EL (cell line): ENCODE measurements at places on chromosomes 4 and X.

DNA sequence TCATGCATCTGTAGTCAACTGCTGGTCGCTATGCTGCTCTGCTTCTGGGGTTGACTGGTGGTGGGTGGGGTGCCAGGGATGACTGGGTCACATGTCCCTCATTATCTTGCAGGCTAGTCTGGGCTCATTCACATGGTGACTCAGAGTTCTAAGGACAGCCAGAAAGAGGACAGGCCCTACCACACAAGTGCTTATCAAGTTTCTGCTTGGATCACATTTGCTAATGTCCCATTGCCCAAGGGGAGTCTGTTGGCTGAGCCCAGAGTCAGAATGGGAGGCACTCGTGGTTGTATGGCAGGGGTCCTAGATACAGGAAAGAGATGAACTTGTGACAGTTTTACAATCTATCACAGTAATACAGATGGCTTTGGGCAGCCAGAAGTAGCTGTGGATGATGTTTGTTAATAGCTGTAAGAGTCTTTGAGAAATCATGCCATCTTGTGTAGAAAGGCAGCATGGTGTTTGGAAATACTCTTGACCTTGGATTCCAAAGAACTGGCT, 221.3 kb downstream of the GPAT3 start:
- no peak for DNase-seq

GRCh38 chr4:123599061-123599919, 202.7 kb downstream of the SPRY1 start:
- DNase-seq = no peak

GRCh38 chrX:19332983-19333382, 10.7 kb upstream of the PDHA1 start:
- DNase-seq = peak; percentile 8

DNA sequence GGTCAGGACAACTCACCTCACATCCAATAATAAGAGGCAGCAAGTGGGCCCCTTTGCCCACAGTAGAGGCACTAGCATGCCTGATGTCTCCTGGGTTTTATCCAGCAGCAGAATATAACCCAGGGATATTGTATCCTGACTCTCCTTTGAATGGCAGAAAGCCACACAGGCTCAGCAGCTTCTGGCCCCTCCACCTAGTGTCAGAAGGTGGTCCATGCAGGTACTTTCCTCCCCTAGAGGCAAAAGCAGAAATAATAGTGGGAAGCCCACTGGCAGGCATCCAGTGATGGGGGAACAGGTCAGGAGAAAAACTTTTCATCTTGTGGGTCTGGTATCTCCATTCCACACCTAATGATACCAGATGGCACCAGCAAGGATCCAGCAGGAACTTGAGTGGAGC, 75.5 kb upstream of the IRS4 start:
- DNase-seq = no peak

- DNase-seq = no peak
Measured at GRCh38 chrX:81316163-81316562, 114.3 kb downstream of the SH3BGRL start.

- no peak for DNase-seq
Measured at GRCh38 chr4:168679397-168679796, 182.5 kb downstream of the PALLD start.

DNA sequence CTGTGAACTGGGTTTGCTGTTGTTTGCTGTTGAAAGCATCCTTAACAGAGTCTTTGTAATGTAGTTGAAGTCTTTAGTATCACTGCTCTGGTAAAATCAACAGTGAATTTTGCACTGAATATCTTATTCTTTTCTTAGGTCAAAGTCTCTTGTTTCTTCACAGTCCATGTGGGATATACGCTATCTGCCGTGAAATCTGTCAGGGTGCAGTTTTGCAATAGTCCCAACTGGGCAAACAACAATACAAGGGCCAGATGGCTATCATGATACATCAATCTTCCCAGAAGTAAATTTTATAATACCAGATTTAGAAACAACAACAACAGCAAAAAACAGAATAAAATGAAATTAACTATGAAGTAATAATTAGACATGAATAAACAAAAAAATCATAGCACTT, 123.5 kb downstream of the PPARGC1A start:
- DNase-seq = no peak

DNA sequence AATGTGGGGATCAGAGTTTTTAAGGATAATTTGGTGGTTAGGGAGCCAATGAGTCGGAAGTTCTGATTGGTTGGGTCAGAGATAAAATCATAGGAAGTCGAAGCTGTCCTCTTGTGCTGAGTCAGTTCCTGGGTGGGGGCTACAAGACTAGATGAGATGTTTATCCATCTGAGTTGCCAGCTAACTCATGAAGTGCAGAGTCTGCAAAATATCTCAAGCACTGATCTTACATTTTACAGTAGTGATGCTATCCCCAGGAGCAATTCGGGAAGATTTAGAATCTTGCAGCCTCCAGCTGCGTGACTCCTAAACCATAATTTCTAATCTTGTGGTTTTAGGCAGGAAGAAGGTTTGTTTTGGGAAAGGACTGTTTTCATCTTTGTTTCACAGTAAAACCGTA, 565.8 kb upstream of the SPANXN1 start:
- DNase-seq = no peak
